NCI-H2081 treated with DMSO at 0.1 percent for 48 hours (cell line): ENCODE measurements at places on chromosomes 6 and 20.

DNA sequence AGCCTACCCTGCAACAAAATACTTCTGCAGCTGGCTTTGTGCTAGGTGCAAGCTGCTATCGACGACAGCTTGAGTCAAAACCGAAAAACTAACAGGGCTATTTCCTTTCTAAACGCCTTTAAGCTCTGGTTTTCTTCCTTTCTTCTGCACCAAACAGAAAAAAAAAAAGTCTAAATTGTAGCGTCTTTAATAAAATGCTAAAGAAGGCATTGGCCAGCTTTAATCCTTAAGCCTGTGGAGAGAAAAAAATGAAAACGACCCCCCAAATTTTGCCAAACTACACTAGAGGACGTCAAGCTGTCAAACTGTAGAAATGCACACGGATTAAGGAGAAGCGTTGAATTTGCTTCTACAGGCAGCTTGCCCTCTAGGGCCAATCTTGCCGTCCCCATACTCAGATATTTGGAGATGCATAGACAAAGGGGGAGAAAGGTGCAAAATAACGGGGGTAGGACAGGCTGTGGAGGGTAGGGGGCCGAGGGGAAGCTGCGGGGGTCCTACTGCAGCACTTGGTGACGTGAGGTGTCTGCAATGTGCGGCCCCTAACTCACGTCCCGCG, 1.4 kb upstream of the NRN1 start:
- DNase-seq: no peak

GRCh38 chr6:157944983-157945931, 36.4 kb upstream of the SYNJ2 start:
- no peak for DNase-seq

GRCh38 chr6:116255246-116255800, 1.4 kb upstream of the TSPYL4 start:
- no peak for DNase-seq

GRCh38 chr6:104682722-104683643, 176.7 kb downstream of the HACE1 start:
- DNase-seq: no peak

- DNase-seq: no peak
These were observed 6.7 kb upstream of the BEND3 start for GRCh38 chr6:107121964-107122495.

- DNase-seq: no peak
These were observed 351.4 kb upstream of the CDH4 start for GRCh38 chr20:60900618-60901017.

DNA sequence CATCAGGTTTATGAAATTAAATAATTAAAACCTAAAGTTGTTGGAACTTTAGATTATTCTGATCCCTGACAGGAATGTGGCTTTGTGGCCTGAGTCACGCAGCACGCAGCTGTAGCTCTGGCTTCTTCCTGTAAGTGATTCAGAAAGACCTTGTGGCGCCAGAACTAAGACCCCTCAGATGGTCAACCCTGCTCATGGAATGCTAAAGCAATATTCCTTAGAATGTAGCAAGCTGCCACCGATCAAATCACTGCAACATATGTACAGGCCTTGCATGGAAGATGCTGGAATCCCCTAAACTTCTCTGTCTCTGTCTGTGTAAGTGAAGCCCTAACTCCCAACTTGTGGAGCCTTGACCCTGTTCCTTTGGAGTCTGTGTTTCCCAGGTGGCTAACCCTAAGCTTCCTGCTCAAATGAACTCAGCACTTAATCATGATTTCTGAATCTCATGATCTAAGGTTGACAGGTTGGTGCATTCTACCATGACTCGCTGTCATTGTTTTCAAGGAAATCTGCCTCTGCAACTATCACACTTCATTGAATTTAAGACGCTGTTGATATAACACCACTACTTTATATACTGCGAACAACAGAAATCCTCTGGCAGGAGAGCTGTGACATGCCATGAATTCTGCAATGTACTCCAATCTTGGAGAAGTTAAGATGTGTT, 111.2 kb upstream of the CST7 start:
- DNase-seq: no peak
